ENCODE measurements at places on chromosomes 13 and 19.

DNA sequence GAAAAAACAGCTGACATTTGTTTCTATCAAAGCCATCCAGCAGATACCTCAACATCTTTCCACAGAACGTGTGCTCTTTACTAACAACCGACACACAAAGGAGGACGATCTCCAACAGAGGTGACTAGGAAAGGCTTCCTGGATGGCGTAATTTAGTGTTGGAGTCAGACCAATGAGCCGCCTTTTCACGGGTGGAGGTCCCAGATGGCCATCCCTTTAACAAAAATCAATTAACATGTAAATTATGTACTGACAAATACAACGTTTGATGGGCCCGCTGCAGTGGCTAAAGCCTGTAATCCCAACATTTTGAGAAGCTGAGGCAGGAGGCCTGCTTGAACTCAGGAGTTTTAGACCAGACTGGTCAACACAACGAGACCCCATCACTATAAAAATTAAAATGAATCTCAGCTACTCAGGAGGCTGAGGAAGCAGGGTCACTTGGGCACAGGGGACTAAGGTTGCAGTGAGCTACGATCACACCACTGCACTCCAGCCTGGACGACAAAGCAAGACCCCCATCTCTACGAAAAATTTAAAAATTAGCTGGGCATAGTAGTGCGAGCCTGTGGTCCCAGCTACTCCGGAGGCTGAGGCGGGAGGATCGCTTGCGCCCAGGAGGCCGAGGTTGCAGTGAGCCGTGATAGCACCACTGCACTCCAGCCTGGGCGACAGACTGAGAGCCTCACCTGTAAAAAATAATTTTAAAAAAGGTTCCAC lies 1.2 kb upstream of the DPY19L3 start:
- no peak for DNase-seq

- DNase-seq: no peak
Observed at GRCh38 chr13:86020351-86021002, 221.3 kb upstream of the SLITRK6 start.

DNA sequence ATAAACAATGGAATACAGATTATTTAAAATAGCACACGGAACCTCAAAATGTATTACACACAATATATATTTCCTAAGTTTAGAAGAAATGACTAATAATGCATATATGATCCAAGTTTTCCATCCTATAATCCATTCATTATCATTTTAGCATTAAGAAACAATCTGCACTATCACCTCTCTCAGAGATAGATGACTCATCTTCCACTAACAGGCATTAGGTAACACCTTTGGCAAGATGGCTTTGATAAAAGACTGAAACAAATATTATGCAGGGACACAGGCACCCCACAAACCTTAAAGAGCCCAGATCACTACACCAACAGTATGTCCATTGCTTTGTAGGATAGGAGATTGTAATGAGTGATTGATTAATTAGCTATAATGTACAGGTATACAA lies 4.1 kb downstream of the ENOX1 start:
- DNase-seq: no peak

DNA sequence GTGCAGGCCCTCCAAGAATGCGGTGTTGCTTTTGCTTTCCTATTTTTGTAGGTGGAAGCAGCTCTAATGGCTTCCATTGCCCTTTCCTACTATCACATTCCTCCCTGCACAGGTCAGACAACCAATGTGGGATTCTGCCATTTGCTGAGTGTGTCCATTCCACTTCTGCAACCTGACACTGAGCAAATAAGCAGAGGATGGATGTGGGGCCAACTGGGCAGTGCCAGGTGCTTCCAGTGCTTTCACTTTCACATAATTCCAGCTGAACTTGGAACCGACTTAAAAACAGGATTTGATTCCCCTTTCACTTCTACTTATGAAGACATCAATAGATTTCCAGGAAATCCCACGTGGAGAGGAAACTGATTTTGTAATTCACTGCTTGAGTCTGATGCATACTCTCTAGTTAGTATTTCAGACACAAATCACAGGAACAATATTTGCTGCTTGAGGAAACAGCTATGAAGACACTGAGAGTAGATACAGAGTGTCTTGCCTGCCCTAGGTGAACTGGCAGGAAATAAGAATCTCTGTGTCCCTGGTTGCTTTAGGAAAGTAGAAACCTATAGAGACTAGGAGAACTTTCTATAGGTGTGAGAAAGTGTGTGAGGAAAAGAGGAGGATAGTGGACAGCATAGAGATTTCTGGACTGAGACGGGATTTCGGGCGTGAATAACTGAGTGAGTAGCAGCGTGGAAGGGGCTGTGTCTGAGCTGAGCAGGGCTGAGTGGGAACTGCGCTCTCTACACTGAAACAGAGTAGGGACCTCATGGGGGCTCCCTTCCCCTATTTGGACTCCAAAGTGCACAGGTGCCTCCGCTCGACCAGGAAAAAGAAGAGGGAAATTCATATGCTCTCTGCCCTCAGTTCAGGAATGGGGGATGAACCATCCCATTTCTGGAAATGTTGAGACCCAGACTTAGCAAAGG lies 22.5 kb downstream of the LGALS16 start:
- no peak for DNase-seq

- DNase-seq: no peak
Observed at GRCh38 chr13:41631296-41631965, 174.1 kb downstream of the RGCC start.

- DNase-seq: no peak
Observed at GRCh38 chr13:74251778-74252519, 117.7 kb upstream of the KLF12 start.

GRCh38 chr13:86974251-86974994 lies 696.7 kb upstream of the SLITRK5 start:
- no peak for DNase-seq

- no peak for DNase-seq
Observed at GRCh38 chr13:29954082-29955028, 103.9 kb upstream of the UBL3 start.
